ENCODE measurements at places on chromosomes 2 and 18.

DNA sequence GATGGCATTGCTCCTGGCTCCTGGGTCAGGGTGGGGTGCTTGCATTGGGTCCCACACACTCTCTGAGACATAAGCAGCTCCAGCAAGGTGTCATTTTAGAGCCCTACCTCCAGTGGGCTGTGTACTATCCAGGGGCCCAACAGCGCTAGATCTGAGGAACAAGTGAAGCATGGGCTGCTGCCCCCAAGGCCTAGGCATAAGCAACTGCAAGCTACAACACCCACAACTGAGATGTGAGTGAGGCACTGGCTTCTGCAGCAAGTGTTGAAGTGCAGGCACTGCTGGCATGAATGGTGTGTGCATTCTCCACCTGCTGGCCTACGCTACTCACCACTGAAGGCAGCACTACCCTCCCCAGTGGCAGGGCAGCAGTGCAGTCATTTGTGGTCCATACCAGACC is 81.0 kb upstream of the STK39 start:
- DNase-seq = no peak

- no peak for DNase-seq
These were observed 101.9 kb downstream of the FOXI3 start for GRCh38 chr2:88350331-88351248.

- DNase-seq = no peak
These were observed 55.3 kb downstream of the HS1BP3 start for GRCh38 chr2:20595439-20596192.

DNA sequence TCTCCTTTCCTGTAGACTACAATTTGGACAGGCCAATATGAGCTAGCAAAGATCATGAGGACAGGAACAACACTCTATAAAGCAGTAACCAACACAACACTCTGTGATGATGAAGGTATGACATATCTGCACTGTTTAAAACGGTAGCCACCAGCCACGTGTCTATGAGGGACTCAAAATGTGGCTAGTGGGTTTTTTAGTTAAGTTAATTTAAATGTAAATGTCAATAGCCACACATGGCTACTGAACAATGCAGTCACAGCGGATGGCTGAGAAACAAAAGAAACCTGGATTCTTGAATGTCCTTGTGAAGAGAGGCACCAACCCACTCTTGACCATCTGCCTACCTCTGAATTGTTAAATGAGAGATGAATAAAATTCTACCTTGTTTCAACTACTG is 33.9 kb downstream of the FANCL start:
- no peak for DNase-seq

- no peak for DNase-seq
These were observed 186.3 kb downstream of the HAUS1 start for GRCh38 chr18:46290440-46291020.

DNA sequence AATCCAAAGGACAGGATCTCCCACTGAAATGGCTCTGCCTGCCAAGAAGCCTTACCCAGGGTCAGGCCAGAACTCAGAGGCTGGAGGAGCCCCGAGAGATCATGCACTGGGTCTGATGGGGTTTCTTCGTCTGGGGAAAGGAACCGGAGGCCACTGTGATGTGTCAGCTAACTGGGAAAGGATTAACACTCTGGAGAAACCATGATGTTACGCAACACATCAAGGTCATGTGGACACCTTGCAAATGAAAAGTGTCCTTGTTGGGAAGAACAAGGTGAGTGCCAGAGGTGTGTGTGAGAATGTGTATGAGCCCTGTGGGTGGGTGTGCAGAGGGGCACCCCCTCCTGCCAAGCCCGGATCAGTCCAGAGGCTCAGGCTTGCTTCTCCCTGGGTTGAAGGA is 86.9 kb downstream of the CRACDL start:
- DNase-seq = no peak

DNA sequence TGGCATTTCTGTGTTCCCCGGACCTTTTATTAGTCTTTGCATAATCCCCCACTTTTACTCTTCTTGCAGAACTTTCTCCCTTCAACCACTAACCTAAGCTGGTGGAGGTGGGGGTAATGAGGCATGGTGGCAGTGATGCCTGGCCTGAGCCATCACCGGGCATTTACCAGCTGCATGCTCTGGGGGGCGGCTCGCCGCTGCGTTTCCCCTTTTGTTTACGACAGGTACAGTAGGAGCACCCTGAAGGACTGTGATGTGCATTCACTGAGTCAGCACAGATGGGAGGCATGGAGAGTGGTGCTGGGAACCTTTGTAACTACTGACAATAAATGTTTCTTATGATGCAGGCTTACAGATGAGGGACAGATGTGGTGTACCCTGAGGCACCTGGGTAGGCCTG is 46.9 kb downstream of the PLEKHB2 start:
- DNase-seq = no peak

- no peak for DNase-seq
These were observed 188.5 kb downstream of the EIPR1 start for GRCh38 chr2:3189076-3189591.

GRCh38 chr2:121205321-121205942 is 79.6 kb downstream of the TFCP2L1 start:
- no peak for DNase-seq

GRCh38 chr2:101745711-101746694 is 48.5 kb downstream of the MAP4K4 start:
- no peak for DNase-seq

GRCh38 chr2:74513605-74514367 is 464 bp upstream of the TLX2 start:
- no peak for DNase-seq

GRCh38 chr2:65353927-65354326 is 78.5 kb downstream of the SPRED2 start:
- DNase-seq = no peak

DNA sequence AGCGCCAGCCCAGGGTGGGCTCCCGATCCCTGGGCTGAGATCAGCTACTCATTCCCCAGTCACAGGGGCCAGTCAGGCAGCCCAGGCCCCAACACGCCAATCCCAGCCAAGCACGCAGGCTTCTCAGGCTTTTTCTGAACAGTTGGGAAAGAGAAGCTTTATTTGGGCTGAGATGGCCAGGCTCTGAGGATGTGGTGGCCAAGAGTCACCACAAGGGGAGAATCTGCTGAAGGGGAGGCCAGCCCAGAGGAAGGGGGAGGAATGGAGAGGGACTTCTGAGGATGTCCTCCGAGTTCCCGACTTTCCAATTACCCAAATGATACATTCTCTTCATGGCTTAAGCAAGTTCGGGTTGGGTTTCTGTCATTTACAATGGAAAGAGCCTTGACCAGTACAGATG is 2.8 kb upstream of the DIPK1C start:
- no peak for DNase-seq

- no peak for DNase-seq
These were observed 80.3 kb downstream of the VSNL1 start for GRCh38 chr2:17620841-17621240.

DNA sequence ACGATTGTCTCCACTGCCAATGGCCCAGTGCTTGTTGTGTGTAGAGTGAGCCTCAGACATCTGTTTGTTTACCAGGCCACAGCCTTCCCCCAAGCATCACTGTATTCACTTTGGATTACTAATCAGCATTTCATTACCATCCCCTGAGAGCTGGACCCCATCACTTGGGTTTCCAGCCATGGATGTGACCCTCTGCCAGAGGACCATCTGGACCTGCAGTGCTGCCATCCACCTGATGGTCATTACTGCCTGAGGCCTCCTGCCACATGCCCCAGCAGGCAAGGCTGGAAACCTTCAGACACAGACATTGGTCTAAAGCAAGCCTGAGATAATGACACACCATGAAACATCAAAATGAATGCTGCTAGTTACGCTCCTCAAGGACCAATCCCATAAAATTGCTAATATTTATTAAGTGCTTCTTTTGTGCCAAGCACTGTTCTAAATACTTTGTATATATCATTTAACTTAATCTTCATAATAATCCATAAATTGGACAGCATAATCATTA is 2096.3 kb upstream of the CELF4 start:
- DNase-seq = no peak

DNA sequence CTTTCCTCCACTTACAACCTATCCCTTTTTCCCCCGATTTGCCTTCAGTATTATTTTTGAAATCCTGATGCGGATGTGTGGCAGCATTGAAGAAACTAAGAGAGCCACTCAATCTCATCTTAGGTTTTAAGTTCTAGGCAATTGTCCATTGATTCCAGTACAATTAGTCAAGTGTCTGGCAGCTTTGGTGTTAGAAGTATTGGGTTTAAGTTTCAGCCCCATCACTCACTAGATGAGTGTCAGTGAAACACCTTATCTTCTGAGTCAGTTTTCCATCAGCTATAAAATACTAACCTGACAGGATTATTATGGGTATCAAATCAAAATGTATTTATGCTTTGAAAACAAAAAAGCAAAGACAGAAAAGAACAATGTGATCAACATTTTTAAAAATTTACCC is 16.8 kb upstream of the CUL3 start:
- no peak for DNase-seq

GRCh38 chr2:28286678-28287077 is 106.0 kb upstream of the FOSL2 start:
- DNase-seq = no peak

GRCh38 chr2:238022594-238023157 is 38.1 kb upstream of the SCLY start:
- no peak for DNase-seq

GRCh38 chr2:135965756-135966155 is 19.7 kb downstream of the DARS1 start:
- DNase-seq = no peak

GRCh38 chr2:211203986-211204385 is 647.6 kb downstream of the CPS1 start:
- no peak for DNase-seq

DNA sequence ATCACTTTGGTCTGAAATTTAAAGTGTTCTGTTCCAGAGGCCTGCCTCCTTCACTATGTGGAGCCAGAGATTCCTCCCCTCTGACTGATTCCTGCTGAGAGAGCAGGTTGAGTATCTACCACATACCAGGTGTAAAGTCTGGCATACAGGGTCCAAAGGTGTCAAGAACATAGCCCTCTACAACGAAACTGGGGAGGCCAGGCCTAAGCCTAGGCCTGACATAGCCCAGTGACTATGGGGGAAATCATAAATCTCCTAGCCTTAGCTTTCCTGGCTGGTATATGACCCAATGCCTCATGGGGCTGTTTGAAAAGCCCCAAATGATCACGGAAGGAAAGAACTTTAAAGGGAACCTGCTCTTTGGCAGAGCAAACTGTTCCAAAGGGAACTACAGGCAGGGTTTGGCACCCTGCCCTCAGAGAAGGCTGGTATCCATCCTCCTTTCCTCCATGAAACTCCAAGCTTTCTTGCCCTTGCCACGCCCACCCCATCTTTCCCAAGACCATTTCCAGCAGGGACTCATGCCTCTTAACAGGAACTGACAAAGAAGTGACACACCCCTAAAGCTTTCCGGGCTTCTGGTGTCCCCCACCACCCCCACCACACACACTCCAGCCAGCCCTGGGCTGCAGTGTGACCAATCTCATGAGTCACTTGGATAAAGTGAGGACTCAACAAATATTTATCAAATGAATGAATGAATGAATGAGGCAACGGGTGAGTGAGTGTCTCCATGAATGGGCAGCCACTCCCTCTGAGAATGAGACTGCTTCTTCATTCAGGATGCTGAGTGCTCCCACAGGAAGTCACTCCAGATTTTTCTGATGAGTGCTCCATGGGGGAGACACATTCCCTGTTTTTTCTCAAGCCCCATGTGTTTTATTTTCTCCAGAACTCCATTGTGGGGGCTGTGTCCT is 114.5 kb upstream of the STPG4 start:
- no peak for DNase-seq

DNA sequence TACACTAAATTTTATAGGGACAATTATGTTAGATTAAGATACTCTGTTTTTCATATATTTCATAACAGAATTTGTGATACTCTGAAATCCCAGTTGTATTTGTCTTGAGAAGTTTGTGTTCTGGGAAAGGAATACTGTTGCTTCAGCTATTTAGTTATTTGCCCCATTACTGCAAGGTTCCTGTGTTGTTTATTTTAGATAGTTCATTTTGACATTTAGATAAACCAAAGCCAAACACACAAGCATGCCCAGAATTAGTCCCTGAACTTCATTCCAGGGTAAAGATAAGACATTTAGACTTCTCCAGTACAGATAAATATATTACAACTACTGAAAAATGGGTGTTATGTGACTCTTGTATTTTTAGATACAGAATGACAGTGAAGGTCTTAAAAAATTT is 74.7 kb downstream of the BMPR2 start:
- DNase-seq = no peak

GRCh38 chr2:29223851-29224692 is 108.9 kb downstream of the CLIP4 start:
- no peak for DNase-seq

GRCh38 chr18:36274083-36274715 is 23.3 kb upstream of the FHOD3 start:
- no peak for DNase-seq

GRCh38 chr18:67608615-67609273 is 92.2 kb upstream of the DSEL start:
- no peak for DNase-seq

DNA sequence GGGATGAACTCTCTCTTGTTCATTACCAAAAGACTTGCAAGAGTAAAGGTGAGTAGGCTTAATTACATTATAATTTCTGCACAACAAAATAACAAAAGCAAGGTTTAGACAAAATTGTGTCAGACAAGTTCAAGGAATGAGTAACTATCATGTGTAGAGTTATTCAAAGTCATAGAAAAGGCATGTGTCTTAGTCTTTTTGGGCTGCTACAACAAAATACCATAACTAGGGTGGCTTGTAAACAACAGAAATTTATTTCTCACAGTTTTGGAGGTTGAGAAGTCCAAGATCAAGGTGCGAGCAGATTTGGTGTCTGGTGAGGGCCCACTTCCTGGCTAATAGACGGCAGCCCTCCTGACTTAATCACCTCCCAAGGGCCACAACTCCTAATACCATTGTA is 37.6 kb downstream of the IL1R2 start:
- DNase-seq = no peak

GRCh38 chr18:31154181-31154580 is 8.5 kb downstream of the DSC1 start:
- no peak for DNase-seq

GRCh38 chr18:8339210-8339609 is 270.0 kb upstream of the RAB12 start:
- DNase-seq = no peak

GRCh38 chr2:50126845-50127244 is 905.1 kb downstream of the NRXN1 start:
- DNase-seq = no peak

- DNase-seq = peak; percentile 52
These were observed 27.7 kb upstream of the MAPRE3 start for GRCh38 chr2:26942543-26943295.

DNA sequence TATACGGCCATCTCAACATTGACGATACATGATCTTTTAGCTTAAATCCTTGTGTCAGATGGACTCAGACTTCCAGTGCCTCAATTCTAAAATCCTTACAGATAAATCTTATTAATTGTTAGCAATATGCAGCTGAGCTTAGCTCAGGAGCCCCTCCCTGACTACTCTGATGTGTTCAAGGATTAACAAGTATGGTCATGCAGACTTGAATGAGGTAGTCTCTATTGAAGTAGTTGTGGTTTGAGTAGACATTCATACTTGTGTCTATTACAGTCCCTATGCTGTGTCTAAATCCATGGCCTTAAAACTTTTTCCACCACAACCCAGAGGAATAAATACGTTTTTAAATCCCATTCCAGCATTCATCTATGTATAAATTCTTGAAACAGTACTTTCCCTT is 119.5 kb downstream of the NUP35 start:
- no peak for DNase-seq
